H1 (cell line): ENCODE measurements at places on chromosomes 12 and 14. TPM values are rescaled to one million over a fixed set of nuclear protein-coding genes. Genes with fewer than 3 reads are reported as not detected.

The CPSF6 gene
- 156 and 167 TPM in 2 replicates for total RNA-seq

The ACOT4 gene
- total RNA-seq: 0.48 and 0.80 TPM in 2 replicates

The AQP2 gene
- not detected in 2 replicates for total RNA-seq

The SLC17A8 gene
- 0.11 and 0.30 TPM in 2 replicates for total RNA-seq

DNA sequence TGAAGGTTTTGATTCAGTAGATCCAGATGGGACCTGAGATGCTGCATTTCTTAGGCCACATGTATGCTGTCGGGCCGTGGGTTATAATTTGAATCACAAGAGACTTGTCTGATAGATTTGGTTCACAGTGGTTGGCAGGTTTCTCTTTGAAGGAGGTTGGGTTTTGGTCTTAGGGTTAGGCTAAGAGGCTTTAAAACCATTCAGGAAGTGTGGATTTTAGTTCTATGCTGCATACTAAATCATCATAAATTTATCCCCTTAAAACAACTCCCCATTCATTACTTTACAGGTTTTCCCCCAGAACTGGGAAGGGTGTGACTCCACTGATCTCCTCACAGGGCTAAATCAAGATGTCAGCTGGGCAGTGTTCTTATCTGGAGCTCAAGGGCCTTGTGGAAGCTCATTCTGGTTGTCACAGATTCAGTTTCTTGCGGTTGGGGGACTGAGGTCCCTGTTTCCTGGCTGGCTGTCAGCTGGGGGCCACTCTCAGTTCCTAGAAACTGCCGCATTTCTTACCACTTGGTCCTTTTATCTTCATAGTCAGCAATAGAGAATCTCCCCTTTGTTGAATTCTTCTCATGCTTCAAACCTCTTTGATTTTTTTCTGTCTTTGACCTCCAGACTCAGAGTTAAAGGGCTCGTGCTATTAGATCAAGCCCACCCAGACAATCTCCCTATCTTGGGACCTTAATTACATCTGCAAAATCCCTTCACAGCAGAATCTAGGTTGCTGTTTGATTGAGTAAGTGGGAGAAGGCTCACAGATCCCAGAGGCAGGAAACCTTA, 20.6 kb upstream of the PCNX1 start:
- no peak for DNase-seq

GRCh38 chr14:100141098-100141497, 18.3 kb downstream of the DEGS2 start:
- DNase-seq: no peak

DNA sequence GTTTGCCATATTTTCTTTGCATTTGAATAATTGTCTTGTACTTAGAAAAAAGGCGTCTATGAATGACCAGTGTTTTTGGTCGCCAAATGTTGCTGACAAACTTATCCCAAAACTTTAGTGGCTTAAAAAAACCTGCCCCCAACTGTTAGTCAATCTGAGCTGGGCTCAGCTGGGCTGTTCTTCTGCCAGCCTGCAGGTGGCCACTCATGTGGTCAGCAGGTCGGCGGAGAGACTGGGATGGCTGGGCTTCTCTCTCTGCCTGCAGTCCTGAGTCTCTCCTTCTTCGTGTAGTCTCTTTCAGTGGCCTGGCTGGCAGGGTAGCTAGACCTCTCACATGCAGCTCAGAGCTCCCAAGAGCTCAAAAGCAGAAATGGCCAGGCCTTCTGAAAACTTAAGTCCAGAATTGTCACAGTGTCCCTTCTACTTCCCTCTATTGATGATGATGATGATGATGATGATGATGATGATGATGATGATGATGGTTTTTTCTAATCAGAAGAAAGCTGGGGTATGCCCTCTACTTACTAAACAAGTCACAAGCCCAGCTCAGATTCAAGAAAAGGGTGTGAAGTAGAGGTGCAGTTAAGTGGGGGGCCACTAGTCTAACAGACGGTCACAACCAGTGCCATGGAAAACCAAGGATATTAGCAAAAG, 87.9 kb downstream of the PTPN11 start:
- no peak for DNase-seq

- no peak for DNase-seq
These were observed 39.2 kb upstream of the GPR68 start for GRCh38 chr14:91283666-91284065.

- DNase-seq: no peak
These were observed 245.8 kb upstream of the PDZRN4 start for GRCh38 chr12:40942326-40942725.
